NCI-H460 (cell line): ENCODE measurements at places on chromosomes 2 and 18.

- DNase-seq, result no peak
Observed at GRCh38 chr2:151470556-151470955, 60.9 kb downstream of the RIF1 start.

DNA sequence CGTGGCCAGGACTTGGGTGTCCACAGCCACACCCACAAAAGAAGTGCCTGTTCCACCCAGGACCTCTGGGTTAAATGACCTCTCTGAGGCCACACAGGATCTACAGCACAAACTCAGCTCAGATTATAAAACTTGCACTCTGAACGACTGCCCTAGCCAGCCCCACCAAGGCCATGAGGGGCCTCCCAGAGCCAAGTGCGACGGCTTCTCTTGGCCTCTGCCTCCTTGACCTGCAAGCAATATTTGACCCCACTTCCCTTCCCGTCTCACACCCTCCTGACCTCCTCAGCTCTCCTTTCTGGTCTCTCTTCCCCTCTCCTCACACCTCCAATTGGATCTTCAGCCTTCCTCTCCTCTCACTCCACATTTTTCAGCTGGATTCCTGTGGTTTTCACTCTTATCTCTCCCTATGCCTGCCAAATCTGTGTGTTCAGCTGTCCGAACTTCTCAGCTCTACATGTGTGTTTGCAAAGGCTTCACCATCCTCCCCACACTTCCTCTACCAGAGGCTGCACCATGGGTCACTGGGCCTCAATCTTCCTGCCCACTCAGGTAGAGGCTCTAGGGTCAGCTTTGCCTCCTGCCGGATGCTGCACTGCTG is 25.3 kb upstream of the STEAP3 start:
- DNase-seq, result no peak

GRCh38 chr2:204228169-204228886 is 291.8 kb downstream of the ICOS start:
- no peak for DNase-seq

DNA sequence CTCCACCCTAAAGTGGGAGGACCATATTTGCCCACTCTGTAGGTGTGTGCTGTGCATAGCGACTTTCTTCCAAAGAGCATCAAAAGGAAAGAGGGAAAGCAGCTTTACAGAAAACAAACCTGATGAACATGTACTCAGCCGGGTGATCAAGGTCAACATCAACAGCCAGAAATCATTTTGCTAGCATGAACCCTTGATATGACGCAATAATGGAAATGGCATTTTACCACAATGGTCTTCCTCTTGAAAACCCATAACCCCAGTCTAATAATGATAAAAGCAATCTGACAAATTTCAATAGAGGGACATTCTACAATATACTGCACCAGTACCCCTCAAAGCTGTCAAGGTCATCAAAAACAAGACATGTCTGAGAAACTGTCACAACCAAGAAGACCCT is 350.2 kb downstream of the FBXO15 start:
- DNase-seq, result no peak

DNA sequence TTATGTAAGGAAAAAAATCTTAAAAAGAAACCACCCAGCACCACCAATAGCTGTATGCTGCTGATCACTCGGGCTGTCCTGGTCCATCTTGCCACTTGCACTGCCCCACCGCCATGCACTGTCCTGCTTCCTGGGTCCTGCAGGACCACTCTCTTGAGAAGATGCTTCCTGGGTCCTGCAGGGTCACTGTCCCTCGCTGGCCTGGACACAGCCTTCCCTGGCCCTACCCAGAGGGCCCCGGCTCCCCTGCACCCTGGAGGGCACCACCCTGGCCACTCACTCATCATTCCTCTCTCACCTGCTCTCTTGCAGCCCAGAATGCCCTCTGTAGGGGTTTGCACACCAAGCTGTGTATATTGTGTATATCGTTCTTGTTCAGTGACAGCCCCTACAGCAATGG is 2.4 kb upstream of the OTOS start:
- no peak for DNase-seq

DNA sequence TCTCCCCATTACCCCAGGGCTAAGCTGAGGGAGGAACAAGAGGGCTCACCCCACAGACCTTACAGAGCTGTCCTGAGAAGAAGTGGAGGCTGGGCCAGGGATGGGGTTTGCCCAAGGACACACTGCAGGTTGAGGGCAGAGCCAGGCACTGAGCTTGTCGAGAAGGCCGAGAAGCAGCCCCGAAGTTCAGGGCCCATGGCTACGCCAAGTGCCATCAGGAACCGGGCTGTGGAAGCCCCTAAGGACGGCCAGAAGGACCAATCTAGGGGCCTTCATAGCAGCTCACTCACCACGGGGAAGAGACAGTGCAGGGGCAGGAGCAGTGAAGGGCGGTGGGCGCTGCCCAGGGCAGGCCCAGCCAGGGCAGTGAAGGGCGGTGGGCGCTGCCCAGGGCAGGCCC is 18.6 kb upstream of the AGXT start:
- DNase-seq, result no peak

DNA sequence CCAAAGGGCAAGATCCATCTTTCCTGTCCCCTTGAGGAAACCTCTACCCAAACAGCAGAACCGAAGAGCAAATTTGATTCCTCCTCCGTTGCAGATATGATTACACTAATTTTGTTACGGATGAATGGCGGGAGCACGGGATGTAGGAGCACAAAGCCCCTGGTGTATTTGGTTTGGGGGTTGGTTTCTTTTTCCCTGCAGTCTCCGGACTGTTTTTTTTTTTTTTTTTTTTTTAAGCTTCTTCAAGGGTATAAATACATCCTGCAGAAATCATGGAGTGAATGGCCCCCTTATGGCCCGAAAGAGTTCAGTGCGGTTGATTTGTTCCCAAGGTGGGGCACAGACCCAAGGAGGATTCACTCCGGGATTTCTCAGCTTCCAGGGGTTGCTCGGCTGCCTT is 135.3 kb upstream of the SH3BP4 start:
- DNase-seq, result no peak

GRCh38 chr2:37244017-37244416 is 12.6 kb downstream of the NDUFAF7 start:
- DNase-seq, result no peak

DNA sequence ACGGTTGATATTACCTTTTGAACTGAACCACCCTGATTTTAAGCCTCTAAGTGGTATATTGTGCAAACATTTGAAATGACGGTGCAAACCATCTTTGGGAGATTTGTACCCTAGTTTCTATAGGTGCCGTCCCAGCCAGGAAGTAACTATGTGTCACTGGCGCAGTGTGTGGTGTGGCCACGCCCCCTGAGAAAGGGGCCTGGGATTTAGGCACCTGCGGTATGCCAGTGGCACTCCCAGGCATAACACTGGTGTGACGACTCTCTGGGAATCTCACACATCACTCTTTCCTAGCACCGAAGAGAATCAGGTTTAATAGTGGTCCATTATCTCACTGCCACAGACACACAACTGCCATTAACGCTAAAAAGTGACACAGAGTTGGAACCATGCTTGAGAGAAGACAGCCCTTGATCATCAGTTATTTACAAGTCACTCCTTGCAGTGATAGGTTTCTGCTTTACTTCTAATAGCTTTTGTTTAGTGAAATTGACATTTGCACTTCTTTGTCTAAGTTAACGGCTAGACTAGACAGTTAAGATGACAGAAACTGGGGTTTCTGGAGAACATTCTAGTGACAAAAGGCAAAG is 11.1 kb downstream of the AQP4 start:
- DNase-seq, result no peak

DNA sequence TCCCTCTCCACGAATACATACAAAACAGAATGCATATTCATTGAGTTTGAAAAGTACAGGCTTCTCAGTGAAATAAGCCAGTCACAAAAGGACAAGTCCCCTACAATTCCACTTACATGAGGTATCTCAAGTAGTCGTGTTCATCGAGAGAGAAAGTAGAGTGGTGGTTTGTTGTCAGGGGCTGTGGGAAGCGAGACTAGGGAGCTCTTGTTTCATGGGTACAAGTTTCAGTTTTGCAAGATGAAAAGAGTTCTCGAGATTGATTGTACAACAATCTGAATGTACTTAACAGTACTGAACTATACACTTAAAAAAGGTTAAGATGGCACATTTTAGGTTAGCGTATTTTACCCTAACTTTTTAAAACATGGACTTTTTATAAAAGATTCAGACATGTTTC is 71.5 kb upstream of the TTC39C start:
- no peak for DNase-seq
